ENCODE measurements at places on chromosomes 3 and 15. TPM values are rescaled to one million over a fixed set of nuclear protein-coding genes. Genes with fewer than 3 reads are reported as not detected.

Gene NLGN1
- polyA plus RNA-seq, result 14.2 TPM

Gene CCR1
- not detected for polyA plus RNA-seq

Gene CCDC54
- polyA plus RNA-seq, result not detected

Gene P2RY14
- not detected for polyA plus RNA-seq

Gene PLSCR5
- not detected for polyA plus RNA-seq

Gene SLC9A9
- 63.4 TPM for polyA plus RNA-seq

Data from Purkinje cell (primary cell).